ENCODE measurements at places on chromosomes 11 and 22.
A peak's percentile ranks its signal among the peaks of the same experiment; 100 is the strongest.

DNA sequence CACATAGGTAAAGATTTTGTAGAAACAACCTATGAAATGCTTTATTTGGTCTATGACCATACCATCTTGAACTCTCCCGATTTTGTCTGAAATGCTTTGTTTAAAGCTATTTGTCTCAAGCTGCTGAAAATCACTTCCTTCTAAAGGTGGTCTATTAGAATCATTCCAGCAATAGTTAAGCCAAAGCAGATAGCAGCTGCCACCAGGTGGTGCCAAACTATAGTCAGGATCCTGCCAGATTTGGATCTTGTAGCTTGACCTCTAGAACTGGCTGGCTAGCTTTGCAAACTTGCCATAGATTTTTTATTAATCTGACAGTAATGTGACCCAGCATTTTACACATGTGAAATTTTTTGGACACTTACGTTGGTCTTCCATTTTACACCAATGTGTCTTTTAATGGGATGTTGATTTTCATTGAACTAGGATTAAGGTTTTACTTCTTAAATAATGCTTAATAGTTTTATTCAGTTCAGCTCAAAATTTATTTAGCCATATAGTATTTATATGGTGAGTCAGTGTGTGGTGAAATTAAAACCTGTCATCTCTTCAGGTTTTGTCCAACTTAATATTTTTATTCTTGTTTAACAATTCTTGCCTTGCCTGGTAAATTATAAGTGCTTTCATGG lies 19.7 kb downstream of the CTR9 start:
- DNase-seq: peak; percentile 54

GRCh38 chr11:84289381-84289906 lies 1003.3 kb upstream of the CCDC90B start:
- no peak for DNase-seq

DNA sequence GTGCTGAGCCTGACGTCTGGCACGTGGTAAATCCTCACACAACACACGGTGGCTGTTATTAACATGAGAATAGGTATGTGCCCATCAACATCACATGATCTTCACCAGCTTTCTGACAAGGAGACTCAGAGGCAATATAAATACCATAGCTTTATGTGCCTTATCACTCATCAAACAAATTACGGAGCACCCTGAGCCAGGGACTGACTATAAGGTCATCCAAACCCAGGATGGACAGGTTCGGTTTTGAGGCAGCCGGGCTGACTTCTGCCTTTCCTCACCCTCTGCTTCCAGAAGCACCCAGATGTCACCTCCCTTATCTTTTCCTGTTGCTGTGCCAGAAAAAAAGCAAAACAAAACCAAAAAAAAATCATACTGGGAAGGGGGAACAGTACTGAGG lies 5.7 kb upstream of the PLAAT3 start:
- DNase-seq: no peak

- DNase-seq: no peak
These were observed 31.9 kb downstream of the FAM83F start for GRCh38 chr22:40026641-40027040.

GRCh38 chr11:1948389-1948788 lies 1.3 kb downstream of the MRPL23 start:
- no peak for DNase-seq

GRCh38 chr22:47238690-47239473 lies 476.4 kb downstream of the TBC1D22A start:
- DNase-seq: no peak

- no peak for DNase-seq
These were observed 581.9 kb downstream of the SOX6 start for GRCh38 chr11:15774388-15774939.

DNA sequence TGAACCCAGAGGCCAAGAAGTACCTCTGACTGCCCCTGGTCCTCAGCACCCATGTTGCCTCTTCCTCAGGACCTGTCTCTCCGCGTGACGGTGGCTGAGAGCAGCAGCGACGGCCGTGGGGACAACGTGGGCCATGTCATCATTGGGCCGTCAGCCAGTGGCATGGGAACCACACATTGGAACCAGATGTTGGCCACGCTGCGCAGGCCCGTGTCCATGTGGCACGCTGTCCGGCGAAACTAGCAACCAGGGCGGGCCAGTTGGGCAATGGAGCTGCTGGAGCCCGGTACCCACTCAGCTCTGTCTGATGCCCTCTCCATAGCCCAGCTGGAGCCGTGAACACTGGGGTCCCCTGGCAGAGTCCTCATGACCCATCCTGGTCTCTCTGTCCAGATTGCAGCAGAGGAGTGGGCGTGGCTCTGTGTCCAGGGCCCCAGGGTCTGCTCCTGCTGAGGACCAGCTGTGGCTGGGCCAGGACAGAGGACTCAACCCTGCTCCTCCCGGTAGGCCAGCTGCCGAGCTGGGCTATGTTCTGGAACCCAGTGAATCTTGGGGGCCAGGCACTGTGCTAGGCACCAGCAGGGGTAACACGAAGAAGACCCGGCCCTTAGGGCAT lies 8.0 kb upstream of the RHOD start:
- no peak for DNase-seq

- peak; percentile 38 for DNase-seq
These were observed 65.5 kb upstream of the CHORDC1 start for GRCh38 chr11:90288212-90288821.

DNA sequence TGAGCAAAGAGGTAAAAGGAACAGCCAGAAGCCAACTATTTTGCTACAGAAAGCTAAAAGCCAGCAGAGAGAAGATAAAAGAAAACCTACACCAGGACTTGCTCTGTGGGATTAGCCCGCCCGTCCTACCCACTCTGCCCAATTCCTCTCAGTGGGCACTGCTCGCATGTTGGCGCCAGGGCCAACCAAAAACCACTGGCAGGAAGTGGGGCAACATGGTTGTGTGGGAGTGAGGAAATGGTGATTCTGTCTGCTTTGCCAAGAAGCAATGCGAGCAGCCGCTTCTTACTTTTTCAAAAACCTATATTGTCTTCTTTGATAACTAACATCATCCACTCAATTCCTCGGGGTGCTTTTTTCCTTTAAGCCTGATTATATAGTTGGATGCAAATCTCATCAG lies 14.2 kb upstream of the APOA1 start:
- no peak for DNase-seq

DNA sequence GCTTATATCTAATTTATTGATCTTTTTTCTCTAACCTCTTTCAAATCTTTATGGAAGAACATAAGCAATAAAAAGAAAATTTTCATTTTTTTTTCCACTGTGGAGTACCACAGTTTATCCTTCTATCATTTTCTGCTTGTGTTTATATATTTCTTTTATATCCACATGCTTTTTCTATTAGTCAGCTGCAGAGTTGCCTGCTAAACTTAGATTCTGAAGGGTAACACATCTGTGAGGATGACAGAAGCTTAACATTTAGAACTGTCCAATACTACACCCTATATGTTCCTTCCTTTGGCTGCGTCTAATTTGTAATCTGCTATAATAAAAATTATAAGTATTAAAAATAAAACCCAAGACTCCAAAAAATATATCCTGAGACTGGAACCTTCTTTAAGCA lies 20.8 kb downstream of the CCDC90B start:
- DNase-seq: no peak

DNA sequence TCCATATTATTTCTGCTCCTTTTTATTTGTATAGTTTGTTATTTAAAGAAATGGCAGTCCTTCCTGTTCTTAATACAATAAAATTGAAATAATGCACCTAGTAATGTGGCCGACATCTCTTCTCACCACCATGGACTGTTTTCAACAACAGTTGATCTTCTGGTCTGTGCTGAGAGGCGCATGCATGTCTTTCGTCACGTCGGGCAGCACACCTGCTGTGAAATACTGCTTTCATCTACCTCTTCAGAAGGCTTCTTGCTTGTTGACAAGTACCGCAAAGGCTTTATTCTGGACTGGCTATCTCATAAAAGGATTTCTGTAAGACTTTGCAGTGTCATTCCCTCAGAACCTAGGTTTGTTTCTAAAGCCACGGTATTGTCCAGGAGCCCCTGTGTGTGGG lies 13.9 kb upstream of the MYO18B start:
- DNase-seq: no peak

DNA sequence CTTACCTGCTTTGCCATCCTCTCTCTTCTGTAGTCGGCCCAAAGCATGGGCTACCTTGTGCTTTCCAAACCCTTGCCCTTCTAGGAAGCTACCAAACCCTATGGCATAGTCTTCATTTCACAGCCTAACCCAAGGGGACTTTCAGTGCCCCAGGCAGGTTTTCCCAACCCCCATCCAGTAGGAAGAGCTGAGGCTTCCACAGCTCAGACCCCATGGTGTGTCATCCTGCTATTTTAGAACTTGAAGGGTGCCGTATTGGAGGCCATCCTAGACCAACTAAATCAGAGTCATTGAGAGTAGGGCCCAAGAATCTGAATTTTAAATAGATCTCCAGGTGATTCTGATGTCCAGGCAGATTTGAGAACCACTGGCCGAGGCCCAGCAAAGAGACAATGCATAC lies 31.9 kb upstream of the TUB start:
- no peak for DNase-seq

DNA sequence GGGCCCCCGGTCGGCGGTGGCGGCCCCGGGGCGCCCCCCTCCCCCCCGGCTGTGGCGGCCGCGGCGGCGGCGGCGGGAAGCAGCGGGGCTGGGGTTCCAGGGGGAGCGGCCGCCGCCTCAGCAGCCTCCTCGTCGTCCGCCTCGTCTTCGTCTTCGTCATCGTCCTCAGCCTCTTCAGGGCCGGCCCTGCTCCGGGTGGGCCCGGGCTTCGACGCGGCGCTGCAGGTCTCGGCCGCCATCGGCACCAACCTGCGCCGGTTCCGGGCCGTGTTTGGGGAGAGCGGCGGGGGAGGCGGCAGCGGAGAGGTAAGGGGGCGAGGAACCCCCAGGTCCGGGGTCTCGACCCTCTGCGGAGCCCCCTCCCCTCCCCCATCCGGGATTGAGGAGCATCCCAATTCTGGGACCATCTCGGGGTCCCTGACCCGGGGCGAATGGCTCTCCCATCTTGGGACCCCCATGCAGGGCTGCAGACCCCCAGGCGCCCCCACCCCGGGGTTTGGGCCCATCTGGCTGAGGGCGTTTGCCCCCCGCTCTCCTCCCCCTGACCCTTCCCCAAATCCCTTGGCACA lies 431 bp downstream of the KMT2A start:
- no peak for DNase-seq

DNA sequence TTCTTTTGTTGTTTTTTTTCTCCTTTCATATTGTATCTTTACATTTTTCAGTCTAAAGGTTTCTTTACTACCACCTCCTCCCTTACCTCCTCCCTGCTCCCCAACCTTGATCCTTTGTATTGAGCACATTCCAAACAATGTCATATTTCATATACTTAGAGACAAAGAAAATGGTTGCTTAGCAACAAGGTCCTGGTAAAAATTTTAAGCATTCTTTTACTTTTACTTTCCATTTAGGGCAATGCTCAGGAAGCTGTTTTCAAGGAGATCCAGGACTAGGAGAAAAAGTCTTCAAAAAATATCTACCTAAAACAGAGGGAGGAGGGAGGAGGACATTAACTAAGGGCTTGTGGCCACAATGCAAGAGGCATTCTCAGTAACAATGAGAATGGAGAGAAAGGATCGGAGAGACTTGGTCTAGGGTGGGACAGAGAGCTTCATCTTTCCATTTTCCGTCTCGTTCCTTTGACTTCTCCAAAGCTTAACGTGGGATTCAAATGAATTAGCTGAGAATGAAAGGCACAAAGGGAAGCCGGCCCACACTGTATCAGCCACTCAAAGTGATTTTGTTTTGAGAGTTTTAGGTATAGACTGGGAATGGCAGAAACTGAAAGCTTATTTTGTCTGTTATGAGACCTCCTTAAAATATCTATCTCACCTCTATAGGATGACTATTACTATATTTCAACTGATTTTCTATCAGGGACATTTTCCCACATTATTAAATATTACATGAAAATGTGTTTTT lies 455.7 kb downstream of the RAB38 start:
- DNase-seq: no peak

GRCh38 chr22:50701076-50701419 lies 28.4 kb downstream of the SHANK3 start:
- DNase-seq: no peak

- DNase-seq: no peak
These were observed 8.2 kb downstream of the CREB3L1 start for GRCh38 chr11:46285594-46286033.

Data from Ammon's horn (tissue), 1 donor.